T-helper 2 cell (primary cell): ENCODE measurements at places on chromosomes 5 and 9.

DNA sequence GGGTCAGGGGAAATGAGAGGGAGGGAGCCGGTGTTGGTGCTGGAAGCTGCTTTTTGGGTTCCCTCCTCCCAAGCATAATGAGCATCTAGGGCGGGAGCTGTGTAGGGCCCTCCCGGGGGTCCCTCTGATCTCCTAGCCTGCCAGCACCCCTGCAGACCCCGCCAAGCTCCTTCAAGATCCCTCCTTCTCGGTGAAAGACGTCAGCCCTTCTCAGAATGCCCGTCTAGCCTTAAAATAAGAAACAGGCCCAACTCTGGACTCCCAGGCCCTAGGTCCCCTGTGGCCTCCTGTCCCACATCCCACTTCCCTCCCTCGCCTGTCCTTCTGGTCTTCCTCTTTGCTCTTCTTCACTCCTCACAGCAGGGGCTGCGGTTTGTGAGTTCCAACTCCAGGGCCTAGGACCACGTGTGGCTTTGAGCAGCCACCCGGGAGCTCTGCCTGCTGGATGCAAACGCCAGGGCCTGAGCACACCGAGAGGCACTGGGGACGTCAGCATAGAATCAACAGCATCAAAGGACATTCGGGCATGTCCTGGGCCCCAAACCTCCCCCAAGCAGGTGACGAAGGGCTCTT is 8.8 kb upstream of the SCGB3A1 start:
- DNase-seq: no peak

- DNase-seq: no peak
These were observed 15.3 kb upstream of the KLF4 start for GRCh38 chr9:107504585-107505455.

DNA sequence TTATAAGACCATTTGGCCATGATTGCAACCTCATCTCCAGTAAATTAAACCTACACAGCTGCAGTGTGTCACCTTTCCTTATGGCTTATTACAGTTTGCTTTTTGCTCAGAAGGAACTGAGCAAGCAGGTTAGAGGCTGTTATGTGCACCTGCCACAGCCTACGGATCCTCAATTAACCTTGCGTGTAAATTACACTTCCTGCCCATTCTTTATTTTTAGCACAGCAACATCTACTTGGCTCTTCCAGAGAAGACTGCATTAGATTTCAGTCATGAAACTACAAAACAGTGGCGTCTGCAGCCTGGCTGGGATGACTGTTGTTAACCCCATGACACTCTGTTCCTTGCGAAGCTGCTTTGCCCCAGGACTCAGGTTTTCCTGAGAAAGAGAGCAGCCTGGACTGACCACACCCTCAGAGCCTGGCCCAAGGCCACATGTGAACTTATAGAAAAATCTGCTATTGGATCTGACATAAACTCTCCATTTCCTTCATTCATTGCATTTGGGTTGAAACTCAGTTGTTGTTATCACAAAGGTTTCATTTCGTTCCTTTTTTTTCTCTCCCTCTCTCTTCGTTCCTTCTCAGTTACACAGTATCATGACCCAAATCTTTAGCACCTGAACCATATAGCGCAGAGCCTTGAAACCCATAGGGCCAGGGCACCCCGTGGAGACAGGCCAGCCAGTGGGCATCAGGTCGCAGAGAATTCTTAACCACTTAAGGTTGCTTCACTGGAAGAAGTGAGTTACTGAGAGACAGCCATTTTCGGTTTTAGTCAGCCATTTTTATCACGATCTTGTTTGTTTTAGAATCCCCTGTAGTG is 138.6 kb downstream of the PALM2AKAP2 start:
- no peak for DNase-seq

- DNase-seq: no peak
These were observed 2257.5 kb upstream of the C9orf72 start for GRCh38 chr9:29830821-29831220.

DNA sequence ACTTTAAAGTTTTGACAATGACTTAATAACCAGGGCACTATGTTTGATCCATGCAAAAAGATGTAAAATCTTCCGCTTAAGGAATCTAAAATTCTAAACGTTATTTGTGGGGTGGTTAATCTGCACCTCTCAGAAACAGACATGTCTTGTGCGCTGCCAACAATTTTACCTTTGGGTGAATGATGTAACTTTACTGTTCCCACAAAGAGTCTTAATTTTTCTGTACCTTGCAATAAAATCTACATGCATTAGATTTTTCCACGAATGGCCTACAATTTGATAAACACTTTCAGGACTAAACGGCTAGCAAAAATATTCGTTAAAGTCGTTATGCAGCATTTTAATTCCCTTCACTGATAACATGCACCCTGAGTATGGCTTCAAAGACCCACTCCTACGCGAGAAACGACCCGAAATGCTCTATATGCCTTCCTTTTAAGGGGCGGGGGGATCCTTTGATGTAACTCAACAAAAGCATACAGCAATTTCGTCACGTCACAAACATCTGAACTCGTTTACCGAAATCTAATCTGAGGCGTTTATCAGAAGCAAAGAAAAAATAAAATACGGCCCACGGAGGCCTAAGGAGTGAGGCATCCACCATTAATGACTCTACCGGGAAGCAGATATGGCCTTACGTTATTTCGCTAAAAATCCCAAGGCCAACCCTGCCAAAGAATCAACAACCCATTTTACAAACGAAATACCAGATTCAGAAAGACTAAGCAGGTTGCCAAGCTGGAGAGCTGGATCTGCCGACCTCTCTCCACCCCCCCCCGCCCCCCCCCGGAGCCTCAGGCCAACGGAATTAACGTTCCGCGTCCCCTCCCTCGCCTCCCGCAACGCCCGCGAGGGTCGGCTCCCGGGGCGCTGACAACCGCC is 621 bp downstream of the AK6 start:
- no peak for DNase-seq

GRCh38 chr5:158812408-158812807 is 287.3 kb downstream of the EBF1 start:
- DNase-seq: no peak

DNA sequence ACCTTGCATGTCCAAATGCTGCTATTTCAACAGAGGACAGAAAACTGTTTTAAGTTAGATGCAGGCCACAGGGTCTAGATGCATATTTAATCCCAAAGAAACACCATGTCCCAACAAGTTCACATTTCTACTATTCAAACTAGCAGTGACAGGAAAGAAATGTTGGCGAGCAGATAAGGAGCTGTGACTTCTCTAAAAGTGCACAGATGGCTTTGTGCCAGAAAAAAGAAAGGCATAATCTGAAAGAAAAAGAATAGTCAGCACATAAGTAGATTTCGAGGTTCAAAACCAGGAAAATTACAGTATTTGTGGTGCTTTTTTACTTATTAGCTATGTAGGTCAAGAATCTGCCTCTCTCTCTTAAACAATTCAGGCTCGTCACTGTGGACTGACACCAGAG is 178.3 kb downstream of the DNAH5 start:
- DNase-seq: no peak

DNA sequence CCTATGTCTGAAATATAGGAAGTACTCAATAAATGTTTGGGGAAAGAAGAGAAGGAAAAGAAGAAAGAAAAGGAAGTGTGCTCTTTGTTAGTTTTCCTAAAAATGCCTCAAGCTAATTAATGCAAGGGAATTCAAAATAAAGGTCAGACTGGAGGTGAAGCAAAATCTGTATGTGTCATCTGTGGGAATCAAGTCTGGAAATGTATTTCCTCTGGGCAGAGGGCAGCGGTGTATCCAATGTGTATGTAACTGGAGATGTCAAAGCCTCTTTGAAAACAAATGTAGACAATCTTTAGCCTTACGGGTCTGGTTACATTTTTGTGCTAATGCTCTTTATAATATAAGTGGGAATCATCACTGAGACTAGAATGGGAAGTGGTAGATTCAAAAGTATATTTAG is 471.4 kb downstream of the MAN2A1 start:
- no peak for DNase-seq

- DNase-seq: no peak
These were observed 41.7 kb downstream of the KLF4 start for GRCh38 chr9:107447834-107448233.

DNA sequence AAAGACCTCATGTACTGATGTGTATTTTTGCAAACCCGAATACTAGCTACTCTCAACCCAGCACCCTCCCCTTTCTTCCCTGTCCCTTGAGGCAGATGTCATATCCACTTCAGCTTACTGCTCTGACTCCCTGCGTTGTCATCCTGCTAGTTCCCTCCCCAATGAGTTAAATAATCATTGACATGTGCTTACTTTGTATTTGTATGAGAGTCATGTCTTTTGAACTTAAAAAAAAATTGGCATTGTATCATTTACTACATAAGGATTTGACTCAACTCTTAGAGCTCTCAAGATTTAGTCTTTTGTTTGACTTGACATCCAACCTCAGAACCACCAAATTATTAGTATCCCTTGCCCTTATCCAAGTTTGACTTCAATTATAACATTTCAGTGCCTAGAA is 219.7 kb upstream of the TUT7 start:
- no peak for DNase-seq
